ENCODE measurements at places on chromosomes 3 and 15.
A peak's percentile ranks its signal among the peaks of the same experiment; 100 is the strongest.

- DNase-seq = peak; percentile 44
Measured at GRCh38 chr15:78879517-78880241, 7.0 kb downstream of the MORF4L1 start.

GRCh38 chr3:58723173-58723572 is 56.6 kb upstream of the FAM3D start:
- DNase-seq = no peak

DNA sequence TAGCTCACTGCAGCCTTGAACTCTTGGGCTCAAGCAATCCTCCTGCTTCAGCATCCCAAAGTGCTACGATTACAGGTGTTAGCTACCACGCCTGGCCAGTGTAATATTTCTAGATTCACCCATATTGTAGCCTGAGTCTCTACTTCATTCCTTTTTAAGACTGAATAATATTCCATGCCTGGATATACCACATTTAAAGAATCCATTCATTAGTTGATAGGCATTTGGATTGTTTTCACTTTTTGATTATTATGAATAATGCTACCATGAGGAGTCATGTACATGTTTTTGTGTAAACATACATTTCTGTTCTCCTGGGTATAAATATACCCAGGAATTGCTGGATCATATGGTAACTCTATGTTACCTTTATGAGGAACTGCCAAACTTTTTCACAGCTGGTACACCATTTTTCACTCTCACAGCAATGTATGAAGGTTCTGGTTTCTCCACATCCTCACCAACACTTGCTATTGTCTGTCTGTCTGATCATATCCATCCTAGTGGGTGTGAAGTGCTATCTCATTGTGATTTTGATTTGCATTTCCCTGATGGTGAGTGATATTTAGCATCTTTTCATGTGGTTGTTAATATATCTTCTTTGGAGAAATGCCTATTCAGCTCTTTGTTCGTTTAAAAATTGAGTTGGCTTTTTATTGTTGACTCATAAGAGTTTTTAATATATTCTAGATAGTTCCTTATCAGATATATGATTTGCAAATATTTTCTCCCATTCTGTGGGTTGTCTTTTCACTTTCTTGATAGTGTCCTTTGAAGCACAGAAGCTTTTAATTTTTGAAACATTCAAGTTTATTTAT is 32.6 kb downstream of the EEFSEC start:
- no peak for DNase-seq

DNA sequence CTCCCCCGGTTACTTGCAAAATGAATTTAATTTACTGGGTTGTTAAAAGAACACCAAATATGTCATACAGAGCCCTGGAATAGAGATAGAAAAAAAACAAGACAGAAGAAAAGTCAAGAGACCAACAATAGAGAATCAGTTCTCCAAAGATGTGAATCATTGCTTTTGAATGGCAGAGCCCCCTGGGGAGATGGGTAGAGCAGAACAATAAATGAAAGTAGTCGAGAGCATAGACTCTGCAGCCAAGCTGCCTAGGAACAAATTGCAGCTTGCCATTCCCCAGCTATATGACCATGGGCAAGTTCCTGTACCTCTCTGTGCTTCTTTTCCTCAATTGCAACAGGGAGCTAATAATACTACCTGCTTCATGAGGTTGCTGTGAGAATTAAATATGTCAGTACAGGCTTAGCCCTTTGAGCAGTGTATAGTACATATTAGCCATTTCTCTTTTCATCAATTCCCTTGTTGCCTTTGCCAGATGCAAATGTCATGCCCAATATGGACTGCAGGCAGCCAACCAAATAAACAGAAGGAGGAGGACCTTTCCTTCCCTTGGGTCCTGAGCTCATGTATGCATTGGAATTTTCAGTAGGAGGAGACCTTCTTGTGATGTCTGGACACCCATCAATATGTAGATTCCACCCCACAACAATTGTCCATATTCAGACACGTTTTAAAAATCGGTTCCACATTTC is 25.0 kb upstream of the BFSP2 start:
- no peak for DNase-seq

GRCh38 chr3:54817628-54818027 is 110.2 kb downstream of the LRTM1 start:
- no peak for DNase-seq

All from hematopoietic multipotent progenitor cell treated with erythropoietin and hydrocortisone succinate and interleukin-3 and kit ligand, for 17 days (in vitro differentiated cells).